ENCODE measurements at places on chromosomes 3 and 15. TPM values are rescaled to one million over a fixed set of nuclear protein-coding genes. Genes with fewer than 3 reads are reported as not detected.

The PIF1 gene
- total RNA-seq, result 64.0 TPM

The IMPG2 gene
- total RNA-seq, result 0.02 TPM

GRCh38 chr15:99385005-99385669, 133.9 kb downstream of the LRRC28 start:
- DNase-seq, result no peak

DNA sequence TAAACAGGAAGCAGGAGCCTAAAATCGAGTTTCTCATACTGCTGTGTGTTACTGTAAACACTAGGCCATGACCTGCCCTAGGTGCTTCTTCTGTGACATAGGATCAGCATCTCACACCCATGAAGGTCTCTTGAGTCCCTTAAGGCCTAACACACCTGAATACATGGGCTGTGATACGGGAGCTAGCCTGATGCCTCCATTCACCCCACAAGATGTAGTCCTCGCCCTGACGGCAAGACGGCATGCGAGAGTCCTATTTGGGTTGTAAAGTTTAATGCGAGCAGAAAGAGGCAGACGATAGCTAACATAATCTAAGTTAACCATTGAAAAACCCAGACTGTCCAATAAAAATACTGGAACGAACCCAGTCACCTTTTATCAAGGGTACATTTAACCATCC, 241.1 kb upstream of the ICE2 start:
- DNase-seq, result no peak

DNA sequence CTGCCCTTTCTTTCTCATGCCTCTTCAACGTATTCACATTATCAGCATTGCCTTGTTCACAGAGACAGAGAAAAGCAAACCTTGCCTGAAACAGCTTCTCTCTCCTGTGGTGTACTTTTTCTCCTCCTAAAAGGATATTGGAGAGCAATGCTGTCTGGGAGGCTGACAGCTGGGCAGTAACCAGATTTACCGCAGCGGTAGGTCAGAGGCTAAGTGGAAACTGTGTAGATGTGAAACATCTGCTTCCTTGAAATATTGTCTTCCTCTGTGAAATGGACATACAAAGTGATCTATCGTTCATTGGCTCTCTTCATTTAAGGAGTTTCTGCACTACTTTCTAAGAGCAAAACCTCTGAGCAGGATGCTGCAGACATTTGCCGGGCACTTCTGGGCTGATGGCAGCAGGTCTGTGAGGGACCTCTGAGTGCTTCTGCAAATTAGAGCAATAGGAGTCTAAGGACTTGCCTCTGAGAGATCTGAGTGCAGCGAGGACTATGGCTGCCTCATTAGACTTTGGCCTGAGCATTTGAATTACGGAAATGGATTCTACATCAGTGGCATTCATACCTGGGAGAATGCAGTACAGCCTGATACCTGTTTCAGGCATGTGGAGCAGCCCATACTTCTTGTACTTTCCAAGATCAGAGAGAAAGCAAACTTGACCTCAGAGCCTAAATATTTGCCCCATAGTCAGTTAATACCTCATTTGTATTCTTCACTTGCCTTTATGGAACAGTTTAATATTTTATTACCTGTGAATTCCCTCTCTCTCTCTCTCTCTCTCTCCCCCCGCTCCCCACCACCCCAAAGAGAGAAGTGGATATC, 260.5 kb upstream of the TPRG1 start:
- DNase-seq, result no peak

DNA sequence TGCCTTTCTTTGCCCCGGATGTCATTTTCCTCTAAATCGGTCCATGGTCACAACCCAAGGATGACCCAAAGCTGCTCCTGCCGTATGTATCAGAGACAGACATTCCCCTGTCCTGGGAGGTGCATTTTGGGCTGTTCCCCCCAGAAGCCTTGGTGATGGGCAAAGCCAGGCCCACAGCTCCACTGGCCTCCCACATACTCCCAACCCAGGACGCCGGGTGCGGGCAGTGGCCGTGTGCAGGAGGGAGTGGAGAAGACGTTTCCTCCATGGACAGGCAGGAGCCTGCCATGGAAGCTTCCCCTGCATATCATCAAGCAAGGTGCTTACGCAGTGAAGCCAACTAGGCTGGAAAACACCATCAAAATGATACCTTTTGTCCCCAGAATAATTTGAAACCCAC, 175.0 kb downstream of the ATP10A start:
- no peak for DNase-seq

- no peak for DNase-seq
Observed at GRCh38 chr3:161386991-161387770, 15.9 kb upstream of the SPTSSB start.

- no peak for DNase-seq
Observed at GRCh38 chr3:124142389-124142970, 150.6 kb upstream of the ROPN1 start.

GRCh38 chr3:75978686-75979085, 193.3 kb upstream of the ZNF717 start:
- no peak for DNase-seq

- DNase-seq, result no peak
Observed at GRCh38 chr15:64739156-64739555, 36.2 kb downstream of the RBPMS2 start.

The HGD gene
- not detected for total RNA-seq

- DNase-seq, result peak; percentile 72
Observed at GRCh38 chr3:71930056-71930991, 145.4 kb upstream of the PROK2 start.

The SLC12A1 gene
- 0.04 TPM for total RNA-seq

- peak; percentile 27 for DNase-seq
Observed at GRCh38 chr3:52216585-52217408, 8.6 kb downstream of the TLR9 start.

The CFAP100 gene
- 0.44 TPM for total RNA-seq

Measured in H9 (cell line).